ENCODE measurements at places on chromosomes 12 and 14. TPM values are rescaled to one million over a fixed set of nuclear protein-coding genes. Genes with fewer than 3 reads are reported as not detected.

The SDR9C7 gene
- not detected for total RNA-seq

DNA sequence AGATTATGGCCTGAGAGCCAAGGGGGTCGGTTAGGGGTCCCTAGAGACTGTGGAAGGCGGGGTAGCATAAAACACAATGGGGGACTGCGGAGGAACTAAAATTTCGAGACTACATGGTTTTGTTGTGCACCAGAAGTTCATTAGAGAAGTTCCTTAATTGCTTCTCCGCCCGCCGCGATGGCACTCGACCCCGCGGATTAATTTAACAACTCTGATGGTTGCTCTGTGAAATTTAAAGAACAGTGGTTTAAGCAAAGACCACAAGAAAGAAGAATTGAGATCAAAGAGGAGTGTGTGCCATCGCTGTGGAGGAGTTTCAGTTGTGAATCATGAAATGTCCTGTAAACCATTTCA, 1.4 kb upstream of the CCDC88C start:
- no peak for DNase-seq

The RNASE1 gene
- total RNA-seq, result 139 TPM

The SPX gene
- 0.95 TPM for total RNA-seq

- DNase-seq, result no peak
Measured at GRCh38 chr14:57068511-57068910, 200.2 kb downstream of the EXOC5 start.

- DNase-seq, result no peak
Measured at GRCh38 chr12:112850383-112850782, 56.4 kb upstream of the OAS1 start.

- DNase-seq, result no peak
Measured at GRCh38 chr12:103268831-103269514, 226.8 kb downstream of the C12orf42 start.

GRCh38 chr12:77625441-77625840, 205.3 kb upstream of the NAV3 start:
- DNase-seq, result no peak

DNA sequence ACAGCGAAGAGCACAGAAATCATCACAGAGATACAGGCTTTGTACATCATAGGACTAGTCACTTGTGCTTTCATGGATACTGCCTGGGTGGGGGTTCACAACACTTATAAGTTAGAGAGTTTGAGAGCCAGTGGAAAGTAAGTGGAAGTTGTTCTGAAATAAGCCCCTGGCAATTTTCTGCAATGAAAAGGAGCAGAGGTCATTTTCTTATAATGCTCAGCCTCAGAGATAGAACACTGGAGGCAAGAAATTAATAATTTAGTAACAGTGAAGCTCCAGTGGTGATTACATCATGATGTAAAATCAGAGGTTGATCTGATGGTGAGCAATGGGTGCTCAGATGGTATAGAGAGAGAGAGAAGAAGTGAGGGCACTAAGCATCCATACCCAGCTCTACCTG, 5.8 kb downstream of the KRT6A start:
- no peak for DNase-seq

DNA sequence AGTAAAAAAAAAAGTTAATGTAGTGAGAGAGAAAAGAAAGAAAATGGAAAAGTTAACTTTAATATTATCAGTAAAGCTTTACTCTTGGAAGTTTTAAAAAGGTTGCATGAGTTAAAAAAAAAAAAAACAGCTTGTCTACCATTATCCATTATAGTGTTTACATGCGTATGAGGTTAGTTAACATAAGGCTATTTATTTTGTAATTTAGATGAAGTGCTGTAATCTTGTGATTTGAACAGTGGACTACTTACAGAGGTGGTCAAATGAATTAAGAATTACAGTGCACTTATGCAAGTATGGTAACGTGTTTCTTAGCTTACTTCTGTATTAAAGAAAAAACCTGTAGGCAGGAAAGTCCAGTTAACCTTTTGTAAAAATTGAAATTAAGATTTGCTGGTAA, 30.7 kb downstream of the WASHC4 start:
- DNase-seq, result no peak

- DNase-seq, result no peak
Measured at GRCh38 chr12:78229591-78230101, 399.0 kb downstream of the NAV3 start.

- no peak for DNase-seq
Measured at GRCh38 chr12:26833743-26834490, 923 bp upstream of the ITPR2 start.

GRCh38 chr12:19739195-19739776, 300.0 kb downstream of the AEBP2 start:
- DNase-seq, result peak; percentile 63

The ANG gene
- total RNA-seq, result 7.8 TPM

DNA sequence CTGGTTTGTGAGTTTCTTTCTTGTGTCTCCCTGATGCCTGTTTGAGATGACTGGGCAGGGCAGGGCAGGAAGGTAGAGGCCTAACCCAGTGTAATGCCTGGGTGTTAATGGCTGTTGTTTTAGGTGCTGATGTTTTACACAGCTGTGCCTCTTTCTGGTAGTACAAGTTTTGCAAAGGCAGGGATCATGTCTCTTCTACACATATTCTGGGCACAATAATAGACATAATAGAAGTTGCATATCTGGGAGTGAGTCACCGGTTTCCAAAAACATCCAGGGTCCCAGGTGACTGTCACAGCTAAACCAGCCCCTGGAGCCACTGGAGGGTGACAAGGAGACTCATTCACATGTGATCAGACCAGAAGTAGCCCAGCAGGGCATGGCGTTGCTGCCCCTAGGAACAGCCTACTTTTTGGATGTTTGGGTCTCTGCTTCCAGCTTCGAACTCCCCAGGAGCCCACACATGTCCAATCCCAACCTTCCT, 18.1 kb downstream of the TPCN1 start:
- DNase-seq, result no peak

GRCh38 chr12:113245695-113246477, 24.6 kb downstream of the TPCN1 start:
- peak; percentile 95 for DNase-seq

DNA sequence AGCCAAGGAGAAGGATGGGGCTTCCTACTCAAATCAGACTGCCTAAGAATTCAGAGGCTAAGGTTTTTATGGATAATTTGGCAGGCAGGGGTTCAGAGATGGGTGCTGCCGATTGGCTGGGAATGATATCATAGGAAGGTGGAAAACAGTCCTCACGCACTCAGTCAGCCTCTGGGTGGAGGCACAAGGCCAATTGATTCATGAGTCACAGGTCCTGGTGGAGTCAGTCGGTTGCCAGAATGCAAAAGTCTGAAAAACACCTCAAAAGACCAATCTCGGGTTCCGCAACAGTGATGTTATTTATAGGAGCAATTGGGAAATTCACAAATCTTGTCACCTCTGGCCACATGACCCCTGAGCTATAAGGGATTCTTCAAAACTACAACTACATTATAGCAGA, 105.5 kb downstream of the GXYLT1 start:
- DNase-seq, result no peak

The CFAP251 gene
- total RNA-seq, result 3.0 TPM

The NTF3 gene
- total RNA-seq, result 11.3 TPM

GRCh38 chr12:83046019-83046418, 359.3 kb downstream of the TMTC2 start:
- no peak for DNase-seq

DNA sequence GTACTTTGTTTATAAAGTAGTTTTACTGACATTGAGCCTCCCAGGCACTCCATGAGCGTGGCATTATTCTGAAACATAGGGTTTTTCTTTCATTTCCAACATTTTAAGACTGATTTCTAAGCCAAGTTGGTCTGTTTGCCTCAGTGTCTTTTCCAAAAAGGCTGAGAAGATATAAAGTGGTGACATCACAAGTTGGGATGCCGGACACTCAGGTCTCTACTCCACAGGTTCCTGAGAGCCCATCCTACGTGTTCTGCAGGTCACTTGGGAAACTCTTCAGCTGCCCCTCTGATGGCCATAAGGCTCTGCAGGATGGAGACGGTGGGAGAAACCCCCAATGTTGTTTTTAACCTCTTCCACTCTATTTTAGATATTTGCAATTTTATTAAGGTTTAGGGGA, 6.0 kb downstream of the RFX4 start:
- no peak for DNase-seq

GRCh38 chr12:12272869-12273268, 6.0 kb upstream of the LRP6 start:
- no peak for DNase-seq

Data from urinary bladder (tissue), 4 donors.